EL (cell line): ENCODE measurements at places on chromosomes 5 and 9.

DNA sequence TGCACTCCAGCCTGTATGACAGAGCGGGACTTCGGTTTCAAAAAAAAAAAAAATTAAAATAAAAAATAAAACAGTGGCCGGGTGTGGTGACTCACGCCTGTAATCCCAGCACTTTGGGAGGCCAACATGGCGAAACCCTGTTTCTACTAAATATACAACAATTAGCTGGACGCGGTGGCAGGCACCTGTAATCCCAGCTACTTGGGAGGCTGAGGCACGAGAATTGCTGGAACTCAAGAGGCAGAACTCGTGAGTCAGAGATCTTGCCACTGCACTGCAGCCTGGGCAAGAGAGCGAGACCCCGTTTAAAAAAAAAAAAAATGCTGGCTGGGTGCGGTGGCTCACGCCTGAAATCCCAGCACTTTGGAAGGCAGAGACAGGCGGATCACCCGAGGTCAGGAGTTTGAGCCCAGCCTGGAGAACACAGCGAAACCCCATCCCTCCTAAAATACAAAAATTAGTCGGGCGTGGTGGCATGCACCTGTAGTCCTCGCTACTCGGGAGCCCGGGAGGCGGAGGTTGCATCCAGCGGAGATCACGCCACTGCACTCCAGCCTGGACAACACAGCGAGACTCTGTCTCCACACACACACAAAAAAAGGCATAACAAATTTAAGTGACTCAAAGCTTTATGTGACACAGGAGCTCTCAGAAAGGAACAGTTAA lies 1.5 kb upstream of the NPM1 start:
- DNase-seq, result no peak

- peak; percentile 82 for DNase-seq
Observed at GRCh38 chr9:76560481-76560922, 101.5 kb downstream of the GCNT1 start.

DNA sequence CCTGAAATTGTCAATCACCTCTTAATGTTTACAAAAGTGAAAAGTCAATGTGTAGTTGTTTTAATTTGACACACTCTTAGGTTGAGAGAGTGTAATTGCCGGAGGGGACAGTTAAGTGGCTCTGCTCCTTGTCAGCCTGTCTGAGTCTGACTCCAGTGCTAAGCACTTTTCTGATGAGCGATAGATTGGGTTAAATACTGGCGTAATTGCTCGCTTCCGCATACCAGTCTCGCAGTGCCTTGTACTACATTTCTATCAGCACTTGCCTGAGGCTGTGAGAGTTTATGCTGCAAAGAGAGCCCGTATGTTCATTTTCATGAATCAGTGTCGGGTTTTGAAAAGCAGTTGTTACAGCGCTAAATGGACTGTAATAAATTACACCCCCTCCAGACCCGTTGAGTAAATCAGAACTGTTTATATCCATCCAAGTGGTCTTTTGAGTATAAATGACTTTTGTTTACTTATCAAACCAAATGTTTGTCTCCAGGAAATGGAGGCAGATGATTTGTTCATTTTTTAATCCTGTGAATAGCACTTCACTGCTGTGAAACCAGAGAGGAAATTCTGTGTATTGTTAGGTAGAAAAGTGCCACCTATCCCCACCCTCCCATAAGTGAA lies 41.0 kb upstream of the DMRT3 start:
- peak; percentile 41 for DNase-seq

DNA sequence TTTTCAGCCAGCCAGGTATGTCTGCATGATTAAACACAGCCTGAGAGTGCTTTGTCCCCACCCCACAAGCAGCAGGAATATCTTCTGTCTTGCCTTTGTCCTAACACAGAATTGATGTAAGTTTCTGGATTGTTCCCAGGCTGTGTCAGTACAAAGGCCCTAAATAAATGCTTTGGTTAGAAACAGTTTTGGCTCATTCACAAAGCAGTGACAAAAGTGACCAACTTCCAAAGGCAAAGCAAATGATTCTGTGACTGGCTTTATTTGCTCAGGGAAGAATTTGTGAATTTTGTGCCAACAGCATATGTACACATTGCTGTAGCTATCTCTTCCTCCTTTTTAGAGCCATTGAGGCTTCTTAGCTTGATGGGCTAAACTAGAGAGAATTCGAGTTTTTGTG lies 133.7 kb downstream of the PLPPR1 start:
- DNase-seq, result no peak

GRCh38 chr5:141529002-141529401 lies 40.1 kb downstream of the PCDHGC5 start:
- peak; percentile 69 for DNase-seq

DNA sequence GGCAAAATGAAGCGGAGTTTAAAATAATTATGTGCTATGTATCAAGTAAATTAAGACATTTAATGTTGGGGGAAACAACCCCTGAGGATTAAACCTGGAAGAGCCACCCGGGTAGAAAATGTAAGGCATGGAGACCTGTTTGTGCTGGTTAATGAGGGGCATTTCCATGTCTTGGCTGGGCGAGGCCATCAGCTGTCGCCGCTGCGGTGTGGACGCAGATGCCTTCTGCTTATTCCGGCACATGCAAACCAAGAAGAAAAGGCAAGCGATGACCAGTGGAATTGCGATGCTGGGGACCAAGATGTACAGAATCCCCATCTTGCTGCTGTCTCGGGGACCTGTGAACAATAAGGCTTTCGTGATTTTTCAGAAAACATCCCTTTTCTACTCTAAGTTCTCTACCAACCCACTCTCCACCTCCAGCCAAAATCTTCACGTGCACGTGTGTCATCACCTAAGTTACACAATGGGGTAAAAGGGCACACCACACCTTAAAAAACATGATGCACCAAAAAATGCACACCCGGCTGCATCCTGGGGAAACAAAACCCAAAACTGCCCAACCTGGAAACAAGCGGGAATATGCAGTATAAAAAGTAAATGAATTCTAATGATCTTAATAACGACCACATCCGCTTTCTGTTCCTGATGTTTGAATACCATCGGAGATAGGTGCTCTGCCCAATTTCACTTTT lies 223.5 kb downstream of the ROR2 start:
- DNase-seq, result no peak

DNA sequence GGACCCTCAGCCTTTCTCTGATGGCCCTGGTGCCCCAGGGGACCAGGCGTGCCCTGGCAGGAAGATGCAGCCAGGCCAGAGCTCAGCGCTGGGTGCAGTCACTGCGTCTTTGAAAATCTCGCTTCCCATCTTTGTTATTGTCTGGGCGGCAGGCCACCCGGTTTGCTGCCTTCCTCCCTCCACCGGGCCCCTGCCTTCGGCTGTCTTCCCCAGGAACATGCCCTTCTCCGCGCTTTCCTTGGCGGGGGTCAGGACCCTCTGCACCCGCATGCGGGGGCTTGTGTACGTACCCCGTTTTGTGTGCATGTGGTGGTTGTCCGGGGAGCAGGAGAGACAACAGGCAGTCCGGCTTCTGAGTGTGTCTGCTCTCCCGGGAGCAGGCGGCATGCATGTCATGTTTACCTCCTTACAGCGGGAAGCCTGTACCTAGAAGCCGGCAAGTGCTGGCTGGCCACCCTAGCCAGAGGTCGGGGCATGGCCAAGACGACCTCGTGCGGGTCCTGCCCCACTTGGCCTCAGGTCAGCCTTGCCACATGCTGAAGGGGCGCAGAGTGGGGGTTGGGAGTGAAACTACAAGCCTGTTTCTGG lies 49.5 kb downstream of the DAB2IP start:
- DNase-seq, result no peak

DNA sequence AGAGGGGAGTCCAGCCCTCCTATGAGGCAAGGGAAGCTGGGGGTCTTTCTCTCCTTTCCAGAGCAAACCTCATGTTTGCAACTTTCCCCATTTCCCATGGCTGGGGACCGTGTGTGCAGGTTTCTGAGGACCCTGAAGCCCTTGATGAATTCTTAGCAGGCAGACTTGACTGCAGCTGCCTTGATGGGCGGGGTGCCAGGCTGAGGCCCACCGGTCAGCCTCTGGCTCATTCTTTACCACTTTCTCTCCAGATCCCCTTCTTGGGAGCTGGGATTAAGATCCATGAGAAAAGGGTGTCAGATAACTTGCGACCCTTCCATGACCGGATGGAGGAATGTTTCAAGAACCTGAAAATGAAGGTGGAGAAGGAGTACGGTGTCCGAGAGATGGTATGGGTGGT lies 30.0 kb upstream of the FOXI1 start:
- no peak for DNase-seq

- no peak for DNase-seq
Observed at GRCh38 chr9:14690948-14691730, 2.1 kb downstream of the ZDHHC21 start.

DNA sequence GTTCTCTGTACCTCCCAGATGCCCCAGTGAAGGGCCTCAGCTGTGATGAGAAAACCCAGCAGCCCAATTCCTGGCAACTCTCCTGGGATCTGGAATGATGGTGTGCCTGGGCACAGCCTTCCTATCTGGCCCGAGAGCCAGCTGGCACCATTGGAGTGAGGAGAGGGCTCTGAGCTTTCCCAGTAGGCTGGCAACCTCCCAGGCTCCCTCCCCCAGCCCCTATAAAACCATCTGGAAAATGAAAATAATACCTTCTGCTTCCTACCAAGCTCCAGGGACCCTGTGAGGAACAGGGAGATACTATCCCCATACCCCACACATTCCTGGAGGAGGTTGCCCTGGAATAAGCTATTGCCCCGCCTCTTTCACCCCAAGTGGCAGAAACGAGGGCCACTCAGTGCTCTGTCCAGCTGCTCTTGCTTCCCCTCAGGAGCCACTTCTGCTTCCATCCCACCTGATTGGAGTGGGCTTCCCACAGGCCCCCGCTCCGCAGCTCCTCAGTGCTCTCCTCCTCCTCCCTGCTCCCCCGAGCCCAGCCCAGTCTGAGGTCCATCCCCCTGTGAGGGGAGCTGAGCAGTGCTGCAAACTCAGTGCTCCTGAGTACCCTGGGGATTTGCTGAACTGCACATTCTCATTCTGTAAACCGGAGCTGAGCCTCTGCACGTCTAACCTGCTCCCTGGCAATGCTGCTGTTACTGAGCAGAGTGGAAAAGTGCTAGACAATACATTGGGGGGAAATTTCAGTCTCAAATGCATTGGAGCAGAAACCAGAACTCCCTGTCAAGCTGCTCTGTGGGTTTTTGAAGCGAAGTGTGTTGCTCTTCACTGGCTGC lies 74.7 kb downstream of the THBS4 start:
- no peak for DNase-seq

DNA sequence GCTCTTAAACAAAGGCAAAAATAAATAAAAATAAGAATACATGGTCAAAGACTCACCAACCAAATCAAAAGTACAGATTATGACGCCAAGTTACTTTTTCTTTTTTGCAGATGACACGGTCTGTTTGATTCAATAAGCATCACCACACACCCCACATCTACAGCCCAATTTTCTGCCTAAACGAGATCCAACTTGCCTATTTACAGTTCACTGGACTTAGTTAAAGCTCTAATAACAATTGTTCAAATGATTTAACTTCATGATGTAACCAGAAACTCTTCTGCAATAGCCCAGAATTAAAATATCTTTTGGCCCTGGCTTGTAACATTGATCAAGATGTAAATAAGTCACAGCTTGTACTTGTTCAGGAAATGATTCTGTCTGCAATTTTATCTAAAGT lies 590.3 kb upstream of the C9orf72 start:
- DNase-seq, result no peak

GRCh38 chr9:12874395-12874794 lies 99.6 kb downstream of the LURAP1L start:
- DNase-seq, result no peak

GRCh38 chr5:174559141-174559540 lies 165.2 kb upstream of the MSX2 start:
- DNase-seq, result peak; percentile 51

DNA sequence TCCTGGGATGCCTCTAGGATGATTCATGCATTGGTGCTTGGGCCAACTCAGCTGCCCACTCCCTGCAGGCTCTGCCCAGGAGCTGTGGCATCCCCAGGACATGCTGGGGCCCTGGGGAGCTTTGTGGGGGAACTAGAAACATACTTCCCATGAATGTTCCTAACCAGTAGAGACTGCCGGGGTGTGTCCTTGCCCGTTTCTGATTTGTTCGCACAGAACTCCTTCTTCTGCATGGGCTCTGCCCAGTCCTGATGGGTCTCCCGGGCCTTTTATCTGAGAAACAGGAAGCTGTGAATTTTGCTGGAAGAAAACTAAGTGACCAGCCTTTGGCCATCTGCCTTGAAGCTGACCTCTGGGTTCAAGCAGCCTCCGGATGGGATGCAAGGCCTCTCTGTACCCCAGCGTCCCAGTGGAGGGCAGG lies 71.6 kb upstream of the RNU6ATAC start:
- DNase-seq, result peak; percentile 27

DNA sequence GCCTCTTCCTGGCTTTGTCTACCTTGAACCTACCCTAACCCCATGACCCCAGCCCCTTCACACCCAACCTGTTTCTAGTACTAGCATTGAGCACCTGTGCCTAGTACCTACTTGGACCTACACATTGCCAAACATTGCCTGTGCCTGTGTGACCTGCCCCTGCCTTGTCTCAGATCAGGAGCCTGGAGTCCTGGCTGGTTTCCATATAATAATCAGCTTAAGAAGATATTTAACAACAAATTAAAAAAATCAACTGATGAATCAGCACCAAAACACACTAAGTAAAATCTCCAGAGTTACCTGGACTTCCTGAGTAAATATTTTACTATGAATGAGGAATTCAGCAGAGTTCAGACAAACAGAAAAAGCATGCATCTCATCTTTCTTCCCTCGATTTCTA lies 17.7 kb downstream of the LPAR1 start:
- no peak for DNase-seq

GRCh38 chr9:21709464-21710058 lies 92.9 kb upstream of the MTAP start:
- DNase-seq, result peak; percentile 59

GRCh38 chr9:73753171-73753570 lies 601.5 kb downstream of the ANXA1 start:
- DNase-seq, result no peak

- DNase-seq, result peak; percentile 74
Observed at GRCh38 chr5:34415559-34416198, 240.4 kb upstream of the RAI14 start.

DNA sequence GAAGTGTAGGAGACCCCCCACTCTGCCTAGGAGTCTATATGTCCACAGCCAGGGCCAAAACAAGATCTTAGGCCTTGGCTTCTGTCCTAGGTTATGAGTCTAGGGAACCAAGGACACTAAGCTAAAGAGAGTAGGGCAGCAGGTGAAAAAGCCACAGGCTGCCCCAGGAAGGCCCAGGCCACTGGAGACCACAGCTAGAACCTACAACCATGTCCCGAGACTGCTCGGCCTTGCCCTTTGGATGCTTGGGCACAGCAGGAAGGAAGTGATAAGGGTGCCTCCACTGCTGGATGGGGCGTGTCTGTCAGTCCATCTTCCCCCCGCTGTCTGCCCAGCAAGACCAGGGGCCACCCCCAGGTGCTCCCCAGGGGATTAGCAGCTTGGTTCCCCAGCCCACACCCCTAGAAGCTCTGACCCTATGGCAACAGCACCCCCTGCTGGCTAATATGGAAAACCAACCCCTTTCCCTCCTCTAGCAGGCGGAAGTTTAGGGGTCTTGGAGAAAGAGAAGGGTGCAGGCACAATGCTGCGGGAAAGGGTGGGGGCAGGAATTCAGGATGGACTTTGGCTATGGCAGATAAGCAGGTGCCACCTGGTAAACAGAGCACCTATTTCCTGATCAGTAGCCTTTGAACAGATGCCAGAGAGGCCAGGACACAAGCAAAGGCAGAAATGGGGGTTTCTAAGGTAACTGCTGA lies 10.5 kb upstream of the IRF1 start:
- peak; percentile 66 for DNase-seq

- no peak for DNase-seq
Observed at GRCh38 chr5:139676406-139676805, 28.3 kb downstream of the CXXC5 start.
